Vagina (tissue), 2 donors: ENCODE measurements at places on chromosomes 7 and 10.

GRCh38 chr7:142629588-142630260 is 119.5 kb upstream of the PRSS1 start:
- H3K36me3 ChIP-seq, result no peaks in the 10 kb centered on the region
- H3K27me3 ChIP-seq, result no peaks in the 10 kb centered on the region
- no peak overlapping the region for H3K27ac ChIP-seq
- DNase-seq, result no peak

GRCh38 chr7:7829667-7830066 is 111.3 kb upstream of the RPA3 start:
- no peaks in the 10 kb centered on the region for H3K27me3 ChIP-seq
- H3K4me1 ChIP-seq, result no peaks in the 10 kb centered on the region
- no peak overlapping the region for H3K4me3 ChIP-seq

DNA sequence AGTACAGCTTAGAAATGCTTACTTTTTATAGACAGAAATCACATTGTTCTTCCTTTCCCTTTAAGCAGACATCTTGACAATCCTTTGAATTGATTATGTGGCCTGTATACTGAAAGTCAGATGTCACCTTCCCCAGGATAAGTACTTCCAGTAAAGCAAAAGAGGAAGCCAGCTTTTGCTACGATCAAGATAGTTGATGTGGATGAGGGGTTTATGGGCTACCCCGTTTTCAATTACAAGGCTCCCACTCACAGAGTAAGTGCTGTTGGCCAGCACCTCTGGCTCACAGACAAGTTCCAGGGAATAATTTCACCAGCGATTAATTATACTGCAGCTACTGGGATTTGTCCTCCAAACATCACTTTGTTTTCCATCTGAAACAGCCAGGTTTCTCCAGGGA is 95.1 kb upstream of the SAMD8 start:
- H3K36me3 ChIP-seq, result peaks cover 1% of the 10 kb centered on the region
- DNase-seq, result no peak
- H3K27ac ChIP-seq, result no peak overlapping the region
- no peaks in the 10 kb centered on the region for H3K27me3 ChIP-seq

GRCh38 chr10:10270126-10271050 is 747.3 kb upstream of the CELF2 start:
- H3K27ac ChIP-seq, result no peak overlapping the region
- H3K27me3 ChIP-seq, result no peaks in the 10 kb centered on the region

DNA sequence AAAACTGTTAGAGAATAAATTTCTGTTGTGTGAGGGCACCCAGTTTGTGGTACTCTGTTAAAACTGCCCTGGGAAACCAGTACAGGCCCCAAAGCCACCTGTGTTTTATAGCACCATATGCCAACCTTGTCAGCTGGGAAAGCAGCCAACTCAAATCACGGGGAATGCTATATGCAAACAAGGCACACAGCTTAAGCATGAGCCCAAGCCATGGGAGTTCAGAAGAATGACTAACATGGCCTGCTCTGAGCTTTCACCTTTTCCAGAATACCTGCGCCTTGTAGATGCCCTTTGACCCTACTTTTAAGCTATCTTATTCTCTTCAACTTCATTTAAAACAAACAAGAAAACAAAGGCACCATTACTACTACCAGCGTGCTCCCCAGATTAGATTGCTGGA is 5.5 kb upstream of the SLC25A13 start:
- no peaks in the 10 kb centered on the region for H3K36me3 ChIP-seq
- DNase-seq, result no peak
- no peaks in the 10 kb centered on the region for H3K4me1 ChIP-seq
- H3K27ac ChIP-seq, result no peak overlapping the region

DNA sequence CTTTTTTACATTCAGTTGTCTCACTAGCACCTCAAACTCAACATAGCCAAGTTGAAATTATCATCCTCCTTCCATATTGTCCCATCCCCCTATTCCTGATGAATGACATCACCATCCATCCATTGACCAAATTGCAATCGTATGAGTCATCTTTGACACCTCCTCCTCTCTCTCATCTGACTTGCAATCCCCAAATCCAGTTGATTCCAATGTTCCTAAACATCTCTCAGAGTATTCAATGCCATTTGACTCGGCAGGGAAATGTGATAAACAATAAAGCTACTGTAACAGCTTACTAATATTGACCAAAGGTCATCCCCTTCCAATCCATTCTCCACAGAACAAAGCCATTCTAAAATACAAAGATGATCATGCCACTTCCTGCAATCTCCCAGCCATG is 1047.8 kb downstream of the NRG3 start:
- no peak overlapping the region for H3K27ac ChIP-seq
- no peaks in the 10 kb centered on the region for H3K4me1 ChIP-seq
- no peak for DNase-seq

- H3K4me3 ChIP-seq, result no peak overlapping the region
- peaks cover 4% of the 10 kb centered on the region for H3K4me1 ChIP-seq
- DNase-seq, result no peak
- H3K36me3 ChIP-seq, result no peaks in the 10 kb centered on the region
- no peaks in the 10 kb centered on the region for H3K27me3 ChIP-seq
- H3K27ac ChIP-seq, result no peak overlapping the region
Observed at GRCh38 chr7:134627775-134628153, 18.9 kb upstream of the BPGM start.

GRCh38 chr7:111329367-111330234 is 232.7 kb downstream of the IMMP2L start:
- no peak overlapping the region for H3K27ac ChIP-seq
- no peaks in the 10 kb centered on the region for H3K4me1 ChIP-seq
- H3K27me3 ChIP-seq, result no peaks in the 10 kb centered on the region
- no peak for DNase-seq
- H3K36me3 ChIP-seq, result no peaks in the 10 kb centered on the region

DNA sequence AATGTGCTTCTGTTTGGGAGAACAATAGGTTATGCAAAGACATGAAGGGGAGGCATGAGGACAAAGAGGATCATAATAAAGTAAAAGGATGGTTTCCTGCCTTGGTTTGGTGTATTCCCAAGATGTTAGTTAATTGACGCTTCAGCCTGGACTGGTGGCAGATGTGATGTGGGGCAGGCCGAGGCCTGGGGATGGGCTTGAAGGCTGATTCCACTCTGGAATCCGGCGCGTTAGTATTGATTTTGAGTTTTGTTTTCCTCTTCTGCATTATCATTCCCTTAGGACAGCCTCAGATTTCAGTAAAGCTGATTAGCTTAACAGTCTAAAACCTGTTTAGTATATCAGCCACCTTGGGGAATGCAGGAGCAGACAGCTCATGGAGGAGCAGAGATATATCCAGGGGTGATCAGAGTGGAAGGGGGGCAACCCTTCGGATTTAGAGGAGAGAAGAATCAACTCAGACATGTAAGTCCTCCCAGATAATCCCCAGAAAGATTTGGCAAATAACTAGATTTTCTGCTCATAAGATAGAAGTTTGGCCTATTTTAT is 159.8 kb upstream of the MTPN start:
- no peaks in the 10 kb centered on the region for H3K36me3 ChIP-seq
- H3K27me3 ChIP-seq, result no peaks in the 10 kb centered on the region
- DNase-seq, result no peak
- no peak overlapping the region for H3K27ac ChIP-seq
- H3K4me1 ChIP-seq, result no peaks in the 10 kb centered on the region

DNA sequence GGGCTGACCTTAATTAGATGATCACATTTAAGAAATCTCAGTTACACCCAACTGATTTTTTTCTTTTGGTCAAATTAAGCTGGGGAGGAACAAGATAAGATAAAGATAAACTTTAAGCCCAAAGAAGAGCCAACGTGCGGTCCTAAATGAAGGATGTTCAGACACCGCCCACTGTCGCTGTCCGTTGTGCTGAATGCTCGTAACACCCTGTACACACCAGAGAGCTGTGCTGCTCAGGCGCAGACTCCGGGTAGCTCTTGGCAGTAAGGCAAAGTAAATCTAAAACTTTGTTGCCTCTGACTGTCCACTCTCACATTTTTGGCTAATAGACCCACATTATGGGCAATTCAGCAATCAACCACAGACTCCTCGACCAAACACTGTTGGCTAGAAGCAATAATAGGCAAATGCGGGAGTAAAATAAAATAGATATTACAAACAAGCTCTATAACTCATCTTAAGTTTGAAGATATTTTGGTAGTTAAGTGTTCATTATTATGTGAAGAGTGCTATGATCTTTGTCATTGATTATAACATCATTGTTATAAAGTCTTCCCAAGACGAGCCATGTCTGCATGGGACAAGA is 57.1 kb downstream of the PLPP4 start:
- H3K27ac ChIP-seq, result no peak overlapping the region
- H3K27me3 ChIP-seq, result no peaks in the 10 kb centered on the region
- no peaks in the 10 kb centered on the region for H3K36me3 ChIP-seq
- DNase-seq, result no peak
- H3K4me3 ChIP-seq, result no peak overlapping the region

DNA sequence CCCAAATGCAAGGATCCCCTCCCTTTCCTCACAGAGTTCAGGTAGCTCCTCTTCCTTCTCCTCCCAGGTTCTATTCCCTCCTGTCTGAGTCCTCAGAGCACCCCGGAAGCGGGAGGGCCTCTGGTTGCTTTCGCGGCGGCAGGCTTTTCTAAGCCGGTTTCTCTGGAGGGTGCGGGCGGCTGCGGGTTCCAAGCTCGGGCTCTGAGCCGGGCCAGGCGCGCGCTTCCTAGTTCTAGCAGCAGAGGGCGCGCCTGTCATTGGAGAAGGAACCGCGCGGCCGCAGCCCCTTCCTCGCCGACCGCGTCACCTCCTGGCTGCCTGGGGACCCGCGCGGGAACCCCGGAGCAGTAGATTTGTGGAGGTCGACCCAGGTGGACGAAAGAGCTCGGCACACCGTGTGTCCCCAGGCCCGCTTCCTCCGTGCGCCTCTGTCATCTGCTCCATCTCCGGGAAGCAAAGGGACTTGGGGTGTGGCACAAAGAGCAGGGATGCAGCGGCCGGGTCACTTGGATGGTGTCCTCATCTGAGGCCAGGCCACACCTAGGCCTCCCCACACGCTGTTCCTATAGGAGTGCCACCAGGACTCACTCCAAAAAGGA is 389.0 kb upstream of the PODXL start:
- H3K27ac ChIP-seq, result no peak overlapping the region
- no peak for DNase-seq
- no peak overlapping the region for H3K4me3 ChIP-seq
- peaks cover 7% of the 10 kb centered on the region for H3K4me1 ChIP-seq

- no peaks in the 10 kb centered on the region for H3K27me3 ChIP-seq
- H3K27ac ChIP-seq, result no peak overlapping the region
- no peaks in the 10 kb centered on the region for H3K4me1 ChIP-seq
- DNase-seq, result no peak
Observed at GRCh38 chr10:71905164-71905563, 54.1 kb upstream of the PSAP start.

GRCh38 chr10:30047924-30048531 is 11.4 kb downstream of the JCAD start:
- H3K4me3 ChIP-seq, result no peak overlapping the region
- no peak for DNase-seq
- peaks cover 10% of the 10 kb centered on the region for H3K36me3 ChIP-seq
- H3K27me3 ChIP-seq, result no peaks in the 10 kb centered on the region
- H3K27ac ChIP-seq, result no peak overlapping the region

DNA sequence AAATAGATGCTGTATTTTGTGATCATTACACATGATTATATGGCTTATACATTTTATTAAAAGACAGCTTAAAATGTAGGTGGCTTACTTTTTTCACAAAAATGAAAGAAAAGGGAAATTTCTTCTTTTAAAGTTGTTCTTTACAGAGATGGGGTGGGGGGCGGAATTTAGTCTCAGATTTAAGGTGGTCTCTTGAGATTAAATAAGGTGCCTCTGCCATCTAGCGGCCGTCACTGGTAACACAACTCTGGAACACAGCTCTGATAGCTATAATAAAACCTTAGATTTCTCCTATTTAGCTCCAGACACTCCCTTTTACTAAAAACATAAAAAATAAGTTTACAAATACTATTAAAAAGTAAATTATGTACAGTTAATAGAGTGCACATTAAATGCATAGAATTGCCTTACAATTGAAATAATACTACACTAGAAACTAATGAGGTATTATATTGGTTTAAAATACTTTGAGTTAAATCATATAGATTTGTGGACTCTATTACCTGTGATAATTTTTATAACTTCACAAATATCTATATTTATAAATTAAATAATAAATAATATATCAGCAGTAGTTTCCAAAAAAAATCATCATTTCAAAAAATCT is 210.9 kb downstream of the DGKB start:
- H3K4me1 ChIP-seq, result no peaks in the 10 kb centered on the region
- H3K4me3 ChIP-seq, result no peak overlapping the region
- H3K36me3 ChIP-seq, result no peaks in the 10 kb centered on the region

GRCh38 chr10:46227571-46227935 is 59.2 kb upstream of the ANTXRL start:
- H3K4me1 ChIP-seq, result no peaks in the 10 kb centered on the region
- no peaks in the 10 kb centered on the region for H3K27me3 ChIP-seq
- no peak overlapping the region for H3K27ac ChIP-seq
- no peak overlapping the region for H3K4me3 ChIP-seq
- peak; percentile 28 for DNase-seq

DNA sequence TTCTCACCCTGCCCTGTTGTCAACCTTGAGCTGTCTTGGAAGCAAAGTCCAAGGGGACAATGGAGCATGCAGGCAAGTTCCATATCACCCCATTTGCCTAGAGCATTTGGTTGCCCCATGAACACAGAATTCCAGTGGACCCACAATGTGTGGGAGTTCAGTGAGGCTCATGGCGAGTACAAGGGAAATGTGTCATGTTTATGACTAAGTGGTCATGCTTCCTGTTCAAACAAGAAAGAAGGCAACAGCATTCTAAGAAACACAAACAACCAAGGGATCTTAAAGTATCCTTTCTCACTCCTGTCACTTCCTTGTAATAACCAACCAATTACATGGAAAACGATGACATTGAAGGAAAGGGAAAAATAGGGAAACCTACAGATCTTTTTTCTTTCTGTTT is 513.0 kb downstream of the INHBA start:
- H3K4me1 ChIP-seq, result no peaks in the 10 kb centered on the region
- no peaks in the 10 kb centered on the region for H3K27me3 ChIP-seq
- H3K4me3 ChIP-seq, result no peak overlapping the region
- H3K36me3 ChIP-seq, result no peaks in the 10 kb centered on the region
- DNase-seq, result no peak
- no peak overlapping the region for H3K27ac ChIP-seq

GRCh38 chr10:28897617-28898464 is 220.5 kb downstream of the BAMBI start:
- H3K36me3 ChIP-seq, result no peaks in the 10 kb centered on the region
- no peak overlapping the region for H3K4me3 ChIP-seq
- no peak for DNase-seq
- H3K27ac ChIP-seq, result no peak overlapping the region
- H3K4me1 ChIP-seq, result no peaks in the 10 kb centered on the region

DNA sequence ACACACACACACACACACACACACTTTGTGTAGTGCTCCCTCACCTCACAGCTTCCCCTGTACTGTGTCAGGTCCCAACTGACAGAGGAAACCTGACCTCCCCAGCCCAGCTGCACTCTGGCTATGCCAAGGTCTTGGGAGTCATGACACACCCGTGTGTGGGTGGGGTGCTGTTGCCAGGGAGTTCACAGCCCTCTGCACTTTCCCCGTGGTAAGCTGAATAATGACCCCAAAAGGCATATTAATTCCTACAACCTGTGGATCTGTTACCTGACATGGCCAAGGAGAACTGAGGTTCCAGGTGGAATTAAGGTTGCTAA is 8.9 kb upstream of the NANOS1 start:
- DNase-seq, result no peak
- no peak overlapping the region for H3K27ac ChIP-seq
- H3K27me3 ChIP-seq, result no peaks in the 10 kb centered on the region
- H3K36me3 ChIP-seq, result no peaks in the 10 kb centered on the region
- no peak overlapping the region for H3K4me3 ChIP-seq
